Activated naive CD8-positive, alpha-beta T cell treated with anti-CD3 and anti-CD28 coated beads for 36 hours (primary cell): ENCODE measurements at places on chromosomes 1 and 21. TPM values are rescaled to one million over a fixed set of nuclear protein-coding genes. Genes with fewer than 3 reads are reported as not detected.

Gene AMY1C
- total RNA-seq: not detected

DNA sequence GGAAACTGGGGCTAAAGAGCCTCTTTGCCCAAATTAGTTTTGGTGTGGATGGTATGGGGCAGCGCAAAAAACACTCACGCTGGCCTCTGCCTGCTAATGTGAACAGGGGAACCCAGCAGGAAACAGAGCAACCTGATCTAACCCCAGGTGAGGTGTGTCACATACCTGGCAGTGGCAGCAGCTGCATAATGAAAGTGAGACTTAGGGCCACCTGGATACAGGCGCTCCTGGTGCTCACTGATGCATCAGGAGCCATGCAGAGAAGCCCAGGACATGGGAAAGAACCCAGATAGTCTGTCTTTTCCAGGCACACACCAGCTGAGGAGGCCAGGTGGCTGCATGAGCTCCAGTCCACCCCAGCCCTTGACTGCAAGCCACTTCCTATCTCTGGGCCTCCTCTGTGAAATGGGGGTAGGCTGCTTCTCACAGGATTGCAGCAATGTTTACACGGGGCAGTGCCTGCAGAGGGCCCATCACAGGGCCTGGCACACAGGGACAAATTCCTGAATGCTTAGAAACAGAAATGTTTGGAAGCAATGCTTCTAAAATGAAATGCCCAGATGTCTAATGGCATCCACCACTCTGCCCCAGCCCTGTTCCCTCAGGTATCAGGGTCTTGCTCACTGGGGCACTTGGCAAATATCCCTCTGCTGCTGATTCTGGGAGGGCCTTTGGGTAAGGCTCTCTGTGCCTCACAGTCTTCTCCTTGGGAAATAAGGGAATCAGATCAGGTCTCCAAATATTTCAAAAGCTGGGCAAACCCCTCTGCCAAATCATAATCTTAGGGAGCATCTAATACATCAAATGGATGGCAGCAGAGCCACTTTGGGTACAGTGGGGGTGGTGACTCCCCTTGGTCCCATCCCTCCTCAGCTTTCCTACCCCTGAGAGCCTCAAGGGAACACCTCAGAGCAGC, 19.9 kb downstream of the DHCR24 start:
- no peak for DNase-seq

GRCh38 chr1:229068270-229068987, 202.5 kb upstream of the RAB4A start:
- DNase-seq: no peak

Gene APOBEC4
- total RNA-seq: not detected

Gene PDZK1
- not detected for total RNA-seq

DNA sequence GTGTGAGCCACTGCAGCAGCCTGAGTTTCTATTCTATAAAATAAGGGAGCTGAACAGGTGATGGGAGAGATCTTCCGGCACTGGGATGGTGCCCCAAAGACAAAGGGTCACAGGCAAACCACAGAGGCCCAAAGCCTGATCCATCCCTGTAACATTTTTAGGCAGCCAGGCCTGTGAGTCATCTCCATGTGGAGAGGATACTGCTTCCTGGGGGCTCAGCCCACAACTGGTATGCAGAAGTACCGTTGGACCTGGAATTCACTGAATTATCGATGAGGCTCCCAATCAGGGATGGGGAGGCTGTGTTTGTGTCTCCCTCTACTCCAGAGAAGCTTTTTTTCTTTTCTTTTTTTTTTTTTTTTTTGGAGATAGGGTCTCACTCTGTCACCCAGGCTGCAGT, 48.8 kb upstream of the WASF2 start:
- DNase-seq: no peak

- DNase-seq: no peak
Measured at GRCh38 chr1:222898191-222898527, 83.3 kb downstream of the DISP1 start.

- no peak for DNase-seq
Measured at GRCh38 chr1:204316164-204316563, 43.6 kb downstream of the PLEKHA6 start.

- no peak for DNase-seq
Measured at GRCh38 chr1:212433577-212434462, 1.1 kb downstream of the NENF start.

Gene CCNL2
- total RNA-seq: 92.2 TPM

DNA sequence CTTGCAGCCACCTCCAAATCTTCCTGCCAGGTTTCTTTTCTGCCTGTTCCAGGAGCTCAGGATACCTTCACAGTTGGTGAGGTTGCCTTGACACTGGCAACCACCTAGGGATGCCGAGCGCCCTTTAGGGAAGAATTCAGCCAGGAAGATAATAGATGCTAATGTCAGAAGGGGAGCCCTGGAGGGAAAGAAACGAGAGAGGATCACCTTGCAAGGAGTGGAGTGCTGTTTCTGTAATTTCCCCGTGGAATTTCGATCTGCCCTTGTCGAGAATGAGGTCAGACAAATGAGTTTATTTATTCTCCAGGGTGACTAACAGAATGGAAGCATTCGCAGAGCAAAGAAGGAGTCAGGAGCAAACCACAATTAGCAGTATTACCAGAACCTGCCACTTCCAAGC, 315.8 kb upstream of the KAZN start:
- DNase-seq: no peak

Gene TMEM81
- 2.4 TPM for total RNA-seq

Gene EFNA1
- total RNA-seq: 0.49 TPM

Gene LIPI
- total RNA-seq: not detected

DNA sequence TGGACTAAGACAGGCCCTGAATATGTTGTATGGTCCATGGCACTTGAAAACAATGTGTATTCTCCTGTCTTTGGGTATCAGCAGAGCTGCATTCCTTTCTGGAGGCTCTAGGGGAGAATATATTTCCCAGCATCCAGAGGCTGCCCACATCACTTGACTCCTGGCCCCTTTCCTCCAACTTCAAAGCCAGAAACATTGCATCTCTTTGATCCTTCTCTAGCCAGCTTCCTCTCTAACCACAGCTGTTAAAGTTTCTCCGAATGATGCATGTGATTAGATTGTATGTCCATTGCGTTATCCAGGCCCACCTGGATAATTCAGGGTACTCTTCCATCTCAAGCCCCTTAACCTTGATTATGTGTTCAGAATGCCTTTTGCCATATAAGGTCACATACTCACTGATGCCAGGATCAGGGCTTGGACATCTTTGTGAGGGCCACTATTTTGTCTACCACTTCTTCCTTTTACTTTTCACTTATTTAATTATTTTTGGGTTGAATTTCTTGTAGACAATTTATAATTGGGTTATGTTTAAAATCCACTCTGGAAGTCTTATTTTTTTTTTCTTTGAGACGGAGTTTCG, 5.3 kb downstream of the CHD1L start:
- DNase-seq: no peak

DNA sequence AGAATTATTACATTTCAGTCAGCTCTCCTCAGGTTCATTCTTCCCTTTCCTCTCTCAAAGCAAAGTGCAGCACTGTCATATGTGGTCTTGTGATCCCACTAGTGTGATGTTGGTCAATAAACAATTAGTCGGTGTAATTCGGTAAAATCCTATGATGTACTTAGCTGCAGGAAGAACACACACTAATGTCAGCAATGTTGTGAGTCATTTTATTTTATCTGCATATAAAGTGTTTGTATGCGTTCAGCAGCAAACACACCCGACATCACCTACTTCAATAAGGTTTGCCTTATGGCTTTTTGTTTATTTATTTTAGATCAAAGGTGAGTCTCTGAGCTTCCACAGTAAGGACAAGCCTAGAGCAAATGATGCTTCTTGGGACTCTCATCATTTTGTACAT, 47.8 kb downstream of the PTPN14 start:
- DNase-seq: no peak

GRCh38 chr1:16294219-16295212, 57.5 kb upstream of the CPLANE2 start:
- DNase-seq: no peak

- no peak for DNase-seq
Measured at GRCh38 chr1:36963006-36963405, 71.3 kb downstream of the GRIK3 start.

Gene FAM177B
- total RNA-seq: not detected

DNA sequence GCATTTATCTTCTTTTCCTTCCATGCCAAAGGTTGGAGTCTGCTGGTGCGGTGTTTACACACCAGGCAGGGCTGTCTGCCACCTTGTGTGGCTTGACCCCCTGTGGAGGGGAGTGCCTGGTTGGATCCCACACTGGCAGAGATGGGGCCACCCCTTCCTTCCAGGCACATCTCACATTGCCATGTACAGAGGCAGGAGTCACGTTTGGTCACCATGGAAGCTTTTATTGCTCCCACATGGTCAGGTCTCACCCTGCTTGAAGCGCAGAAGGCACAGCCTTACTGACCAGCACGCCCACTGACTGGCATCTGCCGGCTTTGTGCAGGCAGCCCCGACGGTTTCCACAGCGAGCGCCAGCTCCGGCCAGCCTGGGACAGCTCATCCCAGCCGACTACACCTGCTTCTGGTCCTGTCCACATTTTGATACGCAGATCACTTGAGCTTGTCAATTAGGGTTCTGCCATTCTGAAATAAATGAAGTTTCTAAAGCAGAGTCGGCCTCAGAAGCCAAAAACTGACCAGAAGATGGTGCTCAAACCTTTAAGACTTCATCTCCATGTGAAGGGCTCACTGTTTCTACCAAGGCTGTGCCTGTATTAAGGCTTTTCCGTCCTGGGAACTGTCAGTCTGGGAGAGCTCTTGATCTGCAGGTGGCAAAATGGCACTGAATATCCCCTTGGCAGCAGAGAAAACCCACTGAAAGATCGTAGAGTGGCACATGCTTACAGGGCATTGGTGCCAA, 35.6 kb upstream of the EPHA8 start:
- no peak for DNase-seq

Gene OR2L5
- total RNA-seq: not detected

Gene RNF207
- total RNA-seq: 6.2 TPM

DNA sequence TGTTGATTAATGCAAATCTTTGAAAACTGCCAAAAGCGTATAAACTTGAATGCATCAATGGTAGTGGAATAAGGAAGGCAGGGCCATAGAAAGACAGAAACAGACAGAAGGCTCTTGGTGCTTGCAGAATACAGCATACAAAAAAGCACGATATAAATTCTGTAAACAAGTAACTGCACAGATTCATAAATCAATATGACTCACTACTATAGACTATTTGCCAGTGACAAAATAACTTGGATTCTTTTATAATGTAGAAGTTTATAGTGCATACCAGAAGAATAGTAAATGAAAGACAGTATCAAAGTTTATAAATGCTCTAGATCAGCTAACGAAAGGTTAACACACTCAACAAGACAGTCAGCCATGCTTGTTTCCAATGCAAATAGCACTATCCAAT, 349.6 kb downstream of the PTBP2 start:
- no peak for DNase-seq

GRCh38 chr1:21338573-21339355, 48.5 kb upstream of the ECE1 start:
- DNase-seq: no peak

DNA sequence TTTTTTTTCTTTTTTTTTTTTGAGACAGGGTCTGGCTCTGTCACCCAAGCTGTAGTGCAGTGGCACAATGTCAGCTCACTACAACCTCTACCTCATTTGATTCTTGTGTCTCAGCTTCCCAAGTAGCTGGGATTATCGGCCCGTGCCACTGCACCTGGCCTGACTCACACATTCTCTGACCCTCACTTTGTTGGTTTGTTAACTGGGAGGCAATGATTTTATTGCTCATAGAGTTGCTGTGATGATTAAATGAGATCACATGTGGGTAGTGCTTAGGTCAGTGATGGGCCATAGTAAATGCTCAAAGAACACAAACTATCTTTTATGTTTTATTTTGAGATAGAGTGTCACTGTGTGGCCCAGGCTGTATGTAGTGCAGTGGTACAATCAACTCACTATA, 47.3 kb upstream of the SSBP3 start:
- no peak for DNase-seq

GRCh38 chr21:41769933-41770332, 3.1 kb upstream of the RIPK4 start:
- DNase-seq: no peak

GRCh38 chr21:27108701-27109100, 141.8 kb upstream of the ADAMTS5 start:
- DNase-seq: no peak

Gene TNFRSF4
- total RNA-seq: 111 TPM

Gene PEAR1
- total RNA-seq: not detected

Gene NKAIN1
- total RNA-seq: not detected

GRCh38 chr1:146012703-146013558, 8.6 kb downstream of the HJV start:
- DNase-seq: peak; percentile 45

- no peak for DNase-seq
Measured at GRCh38 chr1:233094269-233094668, 143.9 kb downstream of the NTPCR start.

DNA sequence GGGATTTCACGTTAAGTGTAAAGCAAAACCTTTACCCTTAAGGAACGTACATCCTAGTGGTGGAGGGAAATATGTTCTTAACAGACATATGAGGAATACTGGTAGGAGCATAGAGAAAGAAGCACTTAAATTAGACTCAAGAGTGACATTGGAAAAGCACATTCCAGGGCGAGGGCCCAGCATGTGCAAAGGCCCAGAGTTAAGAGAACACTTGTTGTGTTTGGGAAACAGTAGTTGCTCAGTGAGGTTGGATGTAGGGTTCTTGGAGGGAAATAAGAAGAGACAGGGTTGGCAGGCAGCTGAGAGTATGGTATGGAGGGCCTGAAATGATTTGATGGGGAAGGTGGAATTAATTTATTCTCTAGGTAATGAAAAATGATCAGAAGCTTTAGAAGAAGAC, 115.5 kb downstream of the CNIH3 start:
- DNase-seq: no peak

DNA sequence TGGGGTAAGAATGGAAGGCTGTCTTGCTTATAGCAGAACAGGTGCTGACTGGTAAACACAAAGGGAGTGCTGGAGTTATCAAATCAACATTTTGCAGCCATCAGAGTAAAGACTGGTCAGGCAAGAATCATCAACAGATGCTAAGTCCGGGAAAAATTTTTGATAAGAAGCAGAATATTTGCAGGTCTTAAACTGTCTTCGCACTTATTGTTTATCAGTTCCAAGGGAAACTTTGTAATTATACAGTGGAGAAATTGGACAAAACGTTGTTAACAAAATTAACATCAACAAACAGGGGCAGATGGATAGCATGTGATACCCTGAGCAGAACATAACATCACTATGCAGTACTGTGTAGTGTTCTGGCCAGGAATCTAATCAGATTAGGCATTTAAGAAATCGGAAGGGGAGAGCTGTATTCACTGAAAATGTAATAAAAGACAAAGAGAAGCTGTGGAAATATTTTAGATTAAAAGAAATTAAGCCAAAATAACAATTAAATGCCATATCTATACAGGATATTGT, 127.1 kb downstream of the DAB1 start:
- no peak for DNase-seq

Gene FHL3
- total RNA-seq: 26.5 TPM

- DNase-seq: no peak
Measured at GRCh38 chr1:20261095-20261494, 29.6 kb upstream of the VWA5B1 start.

Gene CZIB
- 44.8 TPM for total RNA-seq

DNA sequence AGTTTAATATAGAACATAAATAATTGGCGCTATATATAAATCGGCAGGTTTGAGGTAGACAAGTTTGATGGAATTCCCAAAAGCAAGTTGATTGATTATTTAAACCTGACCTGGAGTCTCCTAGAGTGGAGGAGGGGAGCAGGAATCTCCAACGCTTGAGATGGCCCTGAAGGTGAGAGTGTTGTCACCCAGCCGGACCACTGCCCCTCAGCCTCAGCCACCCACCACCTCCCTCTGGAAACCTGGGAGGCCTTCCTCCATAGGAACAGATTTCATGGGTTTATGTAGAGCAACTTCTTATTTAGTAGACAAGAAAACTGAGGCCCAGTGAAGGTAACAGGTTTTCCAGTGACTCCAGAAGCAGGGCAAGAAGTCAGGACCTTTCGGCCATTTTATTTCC, 389.5 kb downstream of the KIF26B start:
- DNase-seq: no peak
